ENCODE measurements at places on chromosomes 5 and 9. TPM values are rescaled to one million over a fixed set of nuclear protein-coding genes. Genes with fewer than 3 reads are reported as not detected.

DNA sequence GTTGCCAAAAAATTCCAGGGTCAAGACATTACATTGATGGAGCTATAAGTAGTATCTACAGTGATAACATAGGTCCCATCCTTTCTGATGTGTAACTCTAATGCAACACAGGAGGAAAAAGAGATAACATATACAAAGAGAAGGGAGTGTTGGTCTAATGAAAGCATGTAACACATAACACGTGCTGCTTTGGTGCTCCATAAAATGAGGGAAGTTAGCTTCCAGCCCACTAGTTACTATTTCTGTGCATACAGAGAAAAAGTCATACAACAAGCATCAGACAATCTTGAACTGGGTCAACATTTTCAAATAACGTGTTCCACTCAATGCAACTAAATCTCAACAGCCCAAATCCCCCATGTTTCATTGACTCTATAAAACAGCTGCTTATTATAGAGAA, 11.7 kb downstream of the MLLT3 start:
- peaks cover 6% of the 10 kb centered on the region for H3K4me1 ChIP-seq
- H3K27me3 ChIP-seq: no peaks in the 10 kb centered on the region
- DNase-seq: no peak
- H3K27ac ChIP-seq: no peak overlapping the region

DNA sequence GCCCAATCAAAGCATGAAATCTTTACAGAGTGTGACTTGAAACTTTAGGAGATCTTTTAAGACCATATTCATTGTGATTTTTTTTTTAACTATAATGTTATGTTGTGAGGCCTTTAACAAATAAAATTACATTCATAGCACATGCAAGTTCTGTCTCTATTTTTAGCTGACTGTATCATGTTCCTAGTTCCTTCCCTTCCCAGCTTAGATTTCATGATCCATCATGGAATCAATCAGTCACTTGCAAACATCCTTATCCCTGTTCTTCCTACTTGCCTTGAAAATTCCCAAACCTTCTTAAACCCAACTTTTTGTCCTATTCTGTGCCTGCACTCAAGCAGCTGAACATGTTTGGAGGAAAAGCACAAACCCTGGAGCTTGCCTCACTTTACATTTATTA, 141.8 kb downstream of the DMXL1 start:
- H3K27me3 ChIP-seq: no peaks in the 10 kb centered on the region
- no peaks in the 10 kb centered on the region for H3K4me1 ChIP-seq
- no peak overlapping the region for H3K4me3 ChIP-seq
- DNase-seq: no peak
- no peaks in the 10 kb centered on the region for H3K36me3 ChIP-seq

NUTM2G gene
- total RNA-seq: not detected

GRCh38 chr5:548256-548655, 24.0 kb upstream of the SLC9A3 start:
- H3K4me1 ChIP-seq: no peaks in the 10 kb centered on the region
- H3K27ac ChIP-seq: no peak overlapping the region
- H3K36me3 ChIP-seq: no peaks in the 10 kb centered on the region
- DNase-seq: no peak
- H3K27me3 ChIP-seq: peaks cover 3% of the 10 kb centered on the region

DNA sequence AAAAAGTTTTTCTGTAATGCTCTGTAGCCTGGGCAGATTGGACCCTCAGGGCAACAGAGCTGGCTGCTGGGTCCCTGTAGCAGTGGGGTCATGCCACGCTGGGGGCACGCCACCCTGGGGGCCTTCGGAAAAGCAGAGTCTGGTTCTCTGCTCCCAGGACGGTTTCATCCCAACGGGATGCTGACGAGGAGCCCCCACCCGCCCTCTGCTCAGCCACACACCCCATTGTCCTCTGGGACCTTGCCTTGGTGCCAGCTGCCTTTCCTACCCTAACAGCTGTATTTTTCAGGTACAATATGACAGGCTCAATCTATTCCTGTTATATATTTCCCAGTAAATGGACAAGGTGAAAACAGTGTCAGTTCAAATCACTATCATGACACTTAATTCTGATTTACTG, 29.0 kb upstream of the MVB12B start:
- no peak overlapping the region for H3K27ac ChIP-seq
- no peaks in the 10 kb centered on the region for H3K27me3 ChIP-seq
- H3K4me3 ChIP-seq: no peak overlapping the region
- no peak for DNase-seq

PCDHA9 gene
- total RNA-seq: 0.26 TPM
